ENCODE measurements at places on chromosomes 4 and X.

- no peak for DNase-seq
These were observed 258.1 kb upstream of the NOCT start for GRCh38 chr4:138757432-138757831.

GRCh38 chr4:158527516-158527915 lies 5.8 kb downstream of the RXFP1 start:
- no peak for DNase-seq

DNA sequence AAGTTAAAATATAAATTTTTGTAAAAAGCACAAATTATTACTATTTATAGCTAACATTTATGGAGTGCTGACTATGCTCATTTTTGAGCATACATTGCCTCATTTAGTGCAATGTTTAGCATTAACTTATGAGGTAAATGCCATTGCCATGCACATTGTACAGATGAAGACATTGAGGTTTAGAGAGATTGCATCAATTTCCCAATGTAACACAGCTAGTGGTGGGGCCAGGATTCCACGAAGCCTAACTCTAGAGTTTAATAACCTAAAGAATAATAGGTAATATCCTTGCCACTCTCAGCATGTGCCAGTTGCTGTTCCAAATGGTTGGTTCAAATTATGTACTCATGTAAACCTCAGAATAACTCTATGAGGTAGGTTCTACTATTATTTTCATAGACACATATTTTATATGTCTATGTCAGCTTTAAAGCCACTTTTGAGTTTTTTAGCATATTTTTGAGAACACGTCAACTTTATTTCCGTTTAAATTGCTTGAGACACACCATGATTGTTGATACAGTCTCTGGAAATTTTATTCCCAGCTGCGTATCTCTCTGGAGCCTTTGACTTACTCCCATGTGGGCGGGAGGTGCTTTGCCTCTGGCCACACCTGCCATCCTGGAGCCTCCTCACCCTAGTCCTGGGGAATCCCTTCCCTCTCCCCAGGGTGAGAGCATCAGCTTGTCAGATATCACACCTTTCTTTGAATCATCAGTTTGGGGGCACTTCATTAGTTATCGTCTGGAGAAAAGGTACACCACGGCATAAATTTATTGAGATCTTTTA lies 10.8 kb upstream of the ADH1A start:
- DNase-seq, result no peak

DNA sequence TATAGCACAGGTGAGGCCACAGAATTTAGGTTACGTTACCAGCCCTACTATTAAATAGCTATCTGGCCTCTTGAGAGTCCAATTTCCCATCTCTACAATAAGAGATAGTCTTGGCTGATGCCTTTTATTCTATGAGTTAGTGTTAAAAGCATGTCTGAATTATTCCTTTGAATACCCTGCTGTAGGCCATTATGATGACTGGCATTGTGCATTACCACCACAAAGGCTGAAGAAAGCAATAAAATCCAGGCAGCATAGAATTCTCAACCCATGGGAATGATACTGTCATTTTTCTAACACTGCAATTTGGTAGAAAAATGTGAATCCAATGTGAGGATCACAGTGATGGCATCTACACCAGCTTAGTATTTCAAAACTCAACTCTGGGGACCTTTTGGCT lies 51.4 kb downstream of the OTC start:
- no peak for DNase-seq

DNA sequence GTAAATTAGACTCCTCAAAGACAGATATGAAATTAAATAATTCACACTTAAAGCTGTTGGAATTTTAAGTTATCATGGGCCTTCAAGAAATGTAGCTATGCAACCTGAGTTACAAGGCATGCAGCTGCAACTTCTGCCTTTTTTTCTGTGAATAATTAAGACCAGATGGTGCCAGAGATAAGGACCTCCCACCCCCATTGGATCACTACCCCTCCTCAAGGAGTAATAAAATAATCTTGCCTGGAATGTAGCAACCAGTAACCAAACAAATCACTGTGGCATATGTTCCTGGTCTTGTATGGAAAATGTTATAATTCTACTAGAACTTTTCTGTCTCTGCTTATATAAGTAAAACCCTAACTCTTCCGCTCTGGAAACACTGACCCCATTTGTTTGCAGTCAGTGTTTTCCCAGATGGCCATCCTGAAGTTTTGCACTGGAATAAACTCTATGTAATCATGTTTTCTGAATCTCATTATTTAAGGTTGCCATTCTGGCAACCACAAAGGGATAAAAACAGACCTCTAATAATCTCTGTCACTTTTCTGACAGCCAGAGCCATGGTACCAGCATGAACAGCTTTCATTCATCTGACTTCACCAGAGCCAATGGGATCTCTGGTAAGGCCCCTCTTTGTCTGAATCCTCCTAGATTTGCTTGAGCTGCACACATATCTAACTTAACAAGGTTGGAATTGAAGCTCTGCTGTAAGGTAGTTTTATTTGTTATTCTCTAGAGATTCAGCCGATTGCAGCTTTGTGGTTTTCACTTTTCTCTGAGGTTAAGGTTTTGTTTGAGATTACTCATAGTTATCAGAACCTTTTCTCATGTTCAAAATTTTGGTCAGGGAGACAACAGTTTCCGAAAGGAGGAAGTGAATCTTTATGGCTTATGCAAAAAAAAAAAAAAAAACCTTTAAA lies 274.6 kb downstream of the NAF1 start:
- DNase-seq, result no peak
